ENCODE measurements at places on chromosomes 2 and 18. TPM values are rescaled to one million over a fixed set of nuclear protein-coding genes. Genes with fewer than 3 reads are reported as not detected.

DNA sequence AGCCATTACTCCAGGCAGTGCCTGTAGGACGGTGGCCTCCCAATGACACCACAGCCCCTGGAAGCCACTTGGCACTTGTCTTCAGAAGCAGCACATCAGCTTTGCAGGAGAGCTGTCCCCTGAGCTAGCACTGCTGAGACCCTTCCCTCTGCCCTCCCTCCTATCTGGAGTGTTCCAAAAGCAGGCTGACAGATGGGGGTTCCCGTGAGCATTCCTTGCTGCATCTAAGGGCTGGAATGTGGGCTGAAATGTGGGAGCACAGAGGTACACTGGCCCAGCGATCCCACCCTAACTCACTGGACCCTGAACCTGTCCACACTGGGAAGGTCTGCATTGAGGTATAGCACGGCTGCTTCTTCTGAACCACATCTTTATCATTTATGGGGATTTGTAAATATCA lies 230.1 kb downstream of the ANAPC1 start:
- DNase-seq, result no peak

- no peak for DNase-seq
Measured at GRCh38 chr2:3192920-3193319, 184.7 kb downstream of the EIPR1 start.

The GALNT14 gene
- under 0.01 TPM for total RNA-seq

DNA sequence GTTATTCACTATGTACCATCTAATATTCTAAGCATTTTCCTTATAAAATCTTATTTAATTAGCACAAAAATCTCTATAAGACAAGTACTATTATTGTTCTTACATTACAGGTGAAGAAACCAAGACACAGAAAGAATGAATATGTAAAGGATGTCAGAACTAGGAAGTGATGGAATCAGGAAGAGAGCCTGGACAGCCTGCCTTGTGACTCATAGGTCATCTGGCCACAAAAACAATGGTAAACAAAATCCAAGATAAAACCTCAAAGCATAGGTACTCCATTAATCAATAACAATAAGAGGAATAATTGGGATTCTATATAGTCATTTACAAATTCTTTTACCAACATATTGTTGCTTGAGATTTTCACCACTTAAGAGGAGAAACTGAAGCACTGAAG lies 505.4 kb upstream of the PIK3C3 start:
- DNase-seq, result no peak

The ELMOD3 gene
- total RNA-seq, result 15.8 TPM

DNA sequence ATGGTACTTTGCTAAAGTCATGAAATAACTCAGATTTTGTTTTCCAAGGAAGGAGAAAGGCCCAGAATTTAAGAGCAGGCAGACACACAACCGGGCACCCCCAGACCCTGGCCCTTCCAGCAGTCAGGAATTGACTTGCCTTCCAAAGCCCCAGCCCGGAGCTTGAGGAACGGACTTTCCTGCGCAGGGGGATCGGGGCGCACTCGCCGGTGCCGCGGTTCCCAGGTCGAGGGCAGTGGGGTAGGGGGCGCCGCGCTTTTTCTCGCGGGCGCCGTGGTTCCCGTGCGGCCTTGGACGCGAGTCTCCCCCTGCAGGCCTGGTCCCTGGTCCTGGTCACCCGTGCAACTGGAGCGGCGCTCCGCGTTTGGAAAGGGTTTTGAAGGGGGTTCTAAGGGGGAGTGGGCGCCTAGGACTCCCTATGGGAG lies 1.2 kb downstream of the ZNF236 start:
- no peak for DNase-seq

DNA sequence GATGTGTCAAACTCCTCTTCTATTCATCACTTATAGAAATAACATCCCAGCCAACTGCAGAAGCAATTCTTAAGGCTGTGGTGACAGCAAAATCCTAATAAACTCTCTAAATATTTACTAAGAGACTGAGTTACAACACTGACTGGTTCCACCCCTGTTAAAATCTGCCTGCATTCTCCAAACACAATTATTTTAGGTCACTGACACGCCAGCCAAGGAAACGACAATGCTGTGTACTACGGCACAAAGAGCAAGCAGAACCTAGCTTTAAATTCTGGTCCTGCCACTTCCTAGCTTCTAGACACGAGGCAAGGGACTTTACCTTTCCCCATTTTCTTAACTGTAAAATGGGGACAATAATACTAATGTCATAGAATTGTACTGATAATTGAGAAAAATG lies 4.1 kb downstream of the CYRIA start:
- DNase-seq, result no peak

The TMEM178A gene
- total RNA-seq, result 0.43 TPM

- no peak for DNase-seq
Measured at GRCh38 chr2:71462056-71462605, 8.8 kb downstream of the DYSF start.

The LYPD6B gene
- 3.0 TPM for total RNA-seq

- DNase-seq, result no peak
Measured at GRCh38 chr2:164735309-164735919, 106.2 kb downstream of the COBLL1 start.

DNA sequence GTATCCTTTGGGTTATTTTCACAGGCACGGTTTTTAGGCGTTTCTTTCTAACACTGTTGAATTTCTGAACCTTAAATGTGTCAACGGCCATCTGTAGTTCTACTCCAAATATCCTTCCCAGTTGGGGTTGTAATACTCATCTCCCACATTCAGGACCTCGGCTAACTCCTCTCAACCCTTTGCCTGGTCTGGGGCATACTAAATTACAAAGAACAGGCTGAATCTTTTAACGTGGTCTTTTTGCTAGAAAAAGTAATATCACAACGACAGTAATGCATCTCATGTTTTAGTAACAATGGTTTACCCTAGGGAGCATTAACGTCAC lies 2.1 kb downstream of the RPRM start:
- no peak for DNase-seq

GRCh38 chr18:43916984-43917383 lies 639.7 kb upstream of the SYT4 start:
- DNase-seq, result no peak

GRCh38 chr2:37896319-37896718 lies 28.8 kb upstream of the RMDN2 start:
- no peak for DNase-seq

DNA sequence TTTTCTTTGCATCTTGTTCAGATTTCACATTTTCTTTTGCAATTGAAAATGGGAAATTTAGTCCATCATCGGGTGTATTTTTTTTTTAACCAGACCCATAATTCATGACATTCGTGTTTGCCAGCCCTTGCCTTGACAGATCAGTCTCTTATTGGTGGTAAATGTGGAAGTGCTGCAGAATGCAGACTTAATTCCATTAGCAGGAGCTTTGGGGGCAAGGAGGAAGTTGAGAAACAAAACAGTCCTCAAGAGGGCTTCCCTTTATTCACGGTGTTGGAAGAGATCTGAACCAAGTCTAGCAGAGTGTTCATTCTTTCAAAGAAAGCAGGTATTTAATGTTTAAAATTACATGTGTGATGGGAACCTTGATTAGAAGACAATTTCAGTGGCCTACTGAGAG lies 16.6 kb upstream of the RPE start:
- DNase-seq, result no peak

DNA sequence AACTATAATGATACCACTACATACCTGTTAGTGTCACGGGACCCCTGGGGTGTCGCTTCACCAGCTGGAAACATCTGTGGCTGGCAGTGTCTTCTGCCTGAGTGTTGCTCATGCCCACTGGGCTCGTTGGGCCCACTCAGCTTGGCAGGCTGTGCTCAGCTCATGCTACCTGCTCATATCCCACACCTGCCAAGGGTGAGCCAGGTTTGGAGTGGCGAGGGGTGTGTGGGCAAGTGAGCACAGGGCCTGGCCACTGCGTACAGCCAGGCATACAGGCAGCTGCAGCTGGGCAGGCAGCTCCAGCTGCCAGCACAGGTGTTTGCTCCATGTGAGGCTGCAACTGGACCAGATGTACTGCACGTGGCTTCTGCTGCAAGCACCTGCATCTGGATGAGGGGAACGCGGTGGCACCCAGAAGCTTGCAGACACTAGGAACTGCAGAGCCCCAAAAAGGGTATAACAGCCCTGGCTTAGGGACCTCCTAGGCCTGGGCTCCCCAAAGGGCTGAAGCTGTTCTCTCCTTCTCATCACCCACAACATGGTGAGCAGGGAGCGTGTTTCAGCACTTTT lies 70.1 kb downstream of the SUCLG1 start:
- no peak for DNase-seq

The NDUFS1 gene
- total RNA-seq, result 125 TPM

The CTLA4 gene
- not detected for total RNA-seq

DNA sequence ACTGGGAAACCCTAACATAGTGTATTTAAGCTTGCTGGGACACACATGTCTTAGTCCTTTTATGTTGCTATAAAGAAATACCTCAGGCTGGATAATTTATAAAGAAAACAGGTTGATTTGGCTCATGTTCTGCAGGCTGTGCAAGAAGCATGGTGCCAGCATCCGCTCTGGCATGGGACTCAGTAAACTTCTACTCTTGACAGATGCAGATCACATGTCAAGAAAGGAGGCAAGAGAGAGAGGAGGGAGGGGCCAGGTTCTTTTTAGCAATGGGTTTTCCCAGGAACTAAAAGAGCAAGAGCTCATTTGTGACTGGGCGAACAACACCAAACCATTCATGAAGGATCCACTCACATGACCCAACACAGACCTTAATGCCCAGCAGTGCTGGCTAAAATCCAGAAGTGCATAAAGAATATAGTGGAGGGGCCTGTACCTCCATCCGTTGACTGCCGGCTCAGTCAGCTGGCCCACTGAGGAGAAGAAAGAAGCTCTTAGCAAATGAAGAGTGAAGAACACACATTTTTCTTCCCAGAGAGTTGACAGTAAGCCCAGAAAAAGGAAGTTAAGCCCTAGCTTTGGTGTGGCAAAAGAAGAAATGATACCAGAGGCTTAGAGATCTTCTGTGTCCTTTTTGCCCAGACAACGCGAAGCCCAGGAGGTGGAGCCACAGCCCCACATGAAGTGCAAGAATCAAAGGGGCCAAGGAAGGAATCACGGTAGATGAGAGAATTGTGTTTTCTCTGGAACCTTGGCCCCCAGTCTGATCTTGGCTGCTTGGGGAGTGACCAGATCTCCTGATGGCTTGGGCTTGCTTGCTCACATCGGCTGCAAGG lies 183.5 kb upstream of the FAM98A start:
- no peak for DNase-seq

- no peak for DNase-seq
Measured at GRCh38 chr2:2699121-2699505, 368.0 kb upstream of the MYT1L start.

DNA sequence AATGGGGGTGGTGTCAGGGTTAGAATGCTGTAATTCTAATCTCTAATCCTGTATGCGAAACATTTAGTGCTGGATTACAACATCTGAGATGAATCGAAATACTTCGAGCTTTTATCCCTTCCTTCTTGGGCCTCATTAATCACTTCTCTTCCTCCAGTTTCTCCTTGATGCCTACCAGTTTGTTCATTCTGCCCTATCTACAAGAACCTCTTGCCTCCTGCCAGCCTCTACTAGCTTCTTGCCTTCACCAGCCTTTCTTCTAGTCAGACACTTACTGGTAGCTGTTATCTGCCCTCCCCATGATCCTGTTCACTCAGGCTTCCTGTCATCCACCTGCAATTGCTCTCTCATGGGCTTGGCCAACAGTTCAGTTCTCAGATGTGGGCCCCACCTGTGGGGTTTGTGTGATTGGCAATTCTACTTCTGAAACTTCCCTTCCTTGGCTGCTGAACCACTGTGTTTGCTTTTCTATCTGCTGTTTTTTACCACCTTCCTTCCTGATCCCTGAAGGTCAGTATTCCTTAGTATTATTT lies 15.4 kb upstream of the FARP2 start:
- no peak for DNase-seq

- no peak for DNase-seq
Measured at GRCh38 chr2:125371867-125372266, 1284.1 kb upstream of the GYPC start.

GRCh38 chr2:156083763-156084493 lies 248.6 kb downstream of the NR4A2 start:
- DNase-seq, result no peak

The CHRND gene
- total RNA-seq, result not detected

The TMEM169 gene
- total RNA-seq, result 0.43 TPM

DNA sequence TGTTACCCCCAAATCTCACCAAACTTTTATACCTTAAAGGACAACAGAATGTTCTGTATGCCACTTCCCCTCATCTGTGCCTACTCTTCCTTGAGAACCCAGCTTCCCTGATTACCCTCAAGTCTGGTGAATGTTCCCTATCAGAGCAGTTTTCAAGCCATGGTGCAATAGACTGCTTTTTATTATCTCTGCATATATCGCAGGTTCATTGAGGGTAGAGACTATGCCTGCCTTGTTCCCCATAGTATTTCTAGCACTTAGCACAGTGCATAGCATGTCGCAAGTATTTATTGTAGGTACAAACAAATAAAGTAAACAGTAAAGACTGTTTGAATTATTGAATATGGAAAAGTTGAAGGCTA lies 146.6 kb downstream of the HAUS1 start:
- no peak for DNase-seq

The CNTNAP5 gene
- total RNA-seq, result not detected

DNA sequence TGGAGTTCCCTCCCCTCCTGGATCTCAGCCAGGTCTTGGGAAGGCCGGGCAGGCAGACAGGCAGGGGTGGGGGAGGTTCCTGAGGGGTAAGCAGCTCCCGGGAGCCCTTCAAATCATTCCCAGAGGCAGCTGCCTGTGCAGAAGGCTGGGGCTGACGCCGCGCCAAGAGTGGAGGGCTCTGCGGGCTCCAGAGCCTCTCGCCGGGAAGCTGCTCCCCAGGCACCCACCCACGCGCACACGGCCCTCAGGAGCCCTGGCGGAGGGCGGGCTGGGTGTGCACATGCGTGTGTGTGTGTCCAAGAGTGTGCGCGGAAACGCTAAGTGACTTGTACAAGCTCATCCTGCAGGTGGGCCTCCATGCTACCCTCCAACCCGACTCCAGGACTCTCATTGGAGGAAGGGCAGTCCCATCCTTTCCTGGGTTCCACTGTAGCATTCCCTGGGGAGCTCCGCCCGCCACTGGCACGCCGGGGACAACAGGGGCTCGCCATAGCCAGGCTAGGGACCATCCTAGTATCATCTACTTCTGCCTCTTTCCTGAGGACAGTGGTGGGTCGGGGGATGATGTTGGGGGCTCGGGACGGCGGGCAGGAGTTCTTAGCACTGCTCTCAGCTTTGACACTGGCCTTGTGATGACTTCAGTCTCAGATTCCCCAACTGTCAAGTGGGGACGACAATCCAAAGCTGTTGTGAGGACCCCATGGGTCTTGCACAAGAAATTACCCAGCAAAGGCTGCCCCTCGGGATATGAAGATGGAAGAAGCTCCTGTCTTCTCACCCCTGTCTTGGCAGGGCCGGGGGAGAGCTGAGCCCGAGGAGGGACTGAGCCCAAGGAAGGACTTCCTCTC lies 50.3 kb downstream of the INHBB start:
- DNase-seq, result no peak

The HPCAL1 gene
- total RNA-seq, result 51.5 TPM

The DIS3L2 gene
- total RNA-seq, result 30.7 TPM

DNA sequence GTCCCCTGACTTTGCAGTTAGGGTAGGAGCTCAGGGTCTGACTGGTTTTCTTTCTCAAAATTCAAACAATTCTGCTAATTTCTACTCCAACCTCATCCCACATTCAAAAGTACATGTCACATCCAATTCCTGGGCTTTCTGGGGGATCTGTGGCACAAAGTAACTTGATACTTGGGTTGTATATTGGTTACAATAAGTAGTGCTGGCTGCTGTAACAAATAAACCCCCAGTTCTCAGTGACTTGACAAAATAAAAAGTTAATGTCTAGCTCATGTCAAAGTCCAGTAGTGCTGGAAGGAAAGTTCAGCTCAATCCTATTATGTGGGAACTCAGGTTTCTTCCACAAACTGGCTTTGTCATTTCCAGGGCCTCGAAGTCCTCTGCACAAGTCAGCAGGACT lies 23.1 kb downstream of the LGALSL start:
- no peak for DNase-seq

The PNKD gene
- 26.1 TPM for total RNA-seq

The FSHR gene
- total RNA-seq, result not detected
